NCI-H510A (cell line): ENCODE measurements at places on chromosomes 4 and X.

GRCh38 chrX:45699158-45699557 lies 498.5 kb upstream of the DIPK2B start:
- DNase-seq, result no peak

DNA sequence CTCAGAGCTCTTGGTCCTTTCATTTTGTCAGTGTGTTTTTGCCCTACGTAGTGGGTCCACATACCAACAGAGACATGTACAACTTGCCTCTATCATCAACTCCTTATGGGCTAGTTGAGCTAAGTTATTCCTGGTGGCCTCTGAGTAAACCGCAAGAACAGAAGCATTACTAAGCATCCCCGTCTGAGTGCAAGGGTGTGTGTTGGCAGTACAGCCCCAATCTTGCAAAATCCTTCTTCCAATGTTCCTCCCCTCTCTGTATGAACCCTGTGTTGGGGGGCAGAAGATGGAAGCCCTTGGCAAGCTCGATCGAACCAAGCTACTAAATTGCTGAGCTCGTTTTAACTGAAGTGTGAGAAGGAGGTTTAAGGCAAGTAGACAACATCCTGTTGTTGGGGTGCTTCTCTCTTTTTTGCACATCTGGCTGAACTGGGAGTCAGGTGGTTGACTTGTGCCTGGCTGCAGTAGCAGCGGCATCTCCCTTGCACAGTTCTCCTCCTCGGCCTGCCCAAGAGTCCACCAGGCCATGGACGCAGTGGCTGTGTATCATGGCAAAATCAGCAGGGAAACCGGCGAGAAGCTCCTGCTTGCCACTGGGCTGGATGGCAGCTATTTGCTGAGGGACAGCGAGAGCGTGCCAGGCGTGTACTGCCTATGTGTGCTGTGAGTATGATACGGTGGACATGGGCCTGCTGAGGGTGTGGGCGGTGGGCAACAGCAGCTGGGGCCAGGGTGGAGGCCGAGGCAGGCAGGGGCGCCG lies at the start of gene SH2D1A:
TSS of gene SH2D1A (plus strand) at position 447 of the 760 bp plus-strand sequence. CDS start at position 527, 80 bp downstream.
- no peak for DNase-seq

- no peak for DNase-seq
These were observed 78.4 kb downstream of the PWWP3B start for GRCh38 chrX:106246511-106246910.

- no peak for DNase-seq
These were observed 501.3 kb upstream of the AADAT start for GRCh38 chr4:170591076-170591475.

- DNase-seq, result no peak
These were observed 45.5 kb upstream of the KLF3 start for GRCh38 chr4:38618505-38618904.

- DNase-seq, result no peak
These were observed 23.1 kb upstream of the ZXDA start for GRCh38 chrX:57933321-57933720.

GRCh38 chr4:169175476-169175875 lies 95.3 kb downstream of the SH3RF1 start:
- no peak for DNase-seq
